ENCODE measurements at places on chromosomes 12 and 14.
A peak's percentile ranks its signal among the peaks of the same experiment; 100 is the strongest.

GRCh38 chr12:124049451-124050094 is 76.6 kb downstream of the ZNF664 start:
- no peak for DNase-seq

DNA sequence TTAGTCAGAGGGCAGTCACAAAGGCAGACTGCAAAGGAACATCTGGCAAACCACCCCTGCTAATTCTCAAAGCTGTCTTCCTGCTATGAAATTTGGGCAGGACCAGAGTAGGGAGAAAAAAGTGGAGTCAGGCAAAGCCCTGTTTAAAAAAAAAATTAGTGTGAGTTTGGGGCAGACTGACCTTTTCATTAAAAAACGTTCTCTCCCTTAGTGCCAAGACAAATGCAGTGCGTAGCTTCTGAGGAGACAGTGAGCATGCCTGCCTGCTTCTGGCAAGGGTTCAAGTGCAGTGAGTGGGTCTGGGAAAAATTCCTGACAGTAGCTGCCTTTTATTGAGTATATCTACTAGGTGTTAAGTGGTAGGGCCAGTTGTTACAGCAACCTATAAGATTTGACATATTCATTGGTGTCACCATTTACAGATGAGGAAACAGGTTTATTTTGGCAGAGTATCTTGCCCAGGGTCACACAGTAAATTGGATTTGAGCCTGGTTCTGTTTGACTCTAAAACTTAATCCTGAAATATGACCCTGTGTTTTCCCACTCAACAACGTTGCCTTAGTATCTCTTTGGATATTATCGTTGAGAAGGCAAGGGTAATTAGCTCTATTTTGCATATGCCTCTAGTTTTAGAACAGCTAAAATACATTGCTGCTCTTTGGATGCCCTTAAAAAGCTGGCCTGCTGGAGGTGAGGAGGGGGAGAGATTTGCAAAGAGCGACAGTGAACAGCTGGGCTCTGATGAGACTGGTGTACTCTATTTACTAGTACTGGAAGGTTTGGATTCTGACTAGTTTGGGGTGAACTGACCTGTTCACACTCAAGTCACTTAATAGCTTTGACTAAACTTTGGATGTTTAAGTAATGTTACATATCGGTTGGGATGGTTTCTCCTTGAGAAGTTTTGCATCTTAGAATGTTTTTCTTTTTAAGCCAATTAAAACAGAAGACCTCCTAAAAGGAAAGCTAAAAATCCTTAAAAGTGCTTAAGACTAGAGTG is 72.8 kb downstream of the PAPOLA start:
- no peak for DNase-seq

GRCh38 chr12:69240631-69240995 is 1.2 kb downstream of the CPSF6 start:
- no peak for DNase-seq

DNA sequence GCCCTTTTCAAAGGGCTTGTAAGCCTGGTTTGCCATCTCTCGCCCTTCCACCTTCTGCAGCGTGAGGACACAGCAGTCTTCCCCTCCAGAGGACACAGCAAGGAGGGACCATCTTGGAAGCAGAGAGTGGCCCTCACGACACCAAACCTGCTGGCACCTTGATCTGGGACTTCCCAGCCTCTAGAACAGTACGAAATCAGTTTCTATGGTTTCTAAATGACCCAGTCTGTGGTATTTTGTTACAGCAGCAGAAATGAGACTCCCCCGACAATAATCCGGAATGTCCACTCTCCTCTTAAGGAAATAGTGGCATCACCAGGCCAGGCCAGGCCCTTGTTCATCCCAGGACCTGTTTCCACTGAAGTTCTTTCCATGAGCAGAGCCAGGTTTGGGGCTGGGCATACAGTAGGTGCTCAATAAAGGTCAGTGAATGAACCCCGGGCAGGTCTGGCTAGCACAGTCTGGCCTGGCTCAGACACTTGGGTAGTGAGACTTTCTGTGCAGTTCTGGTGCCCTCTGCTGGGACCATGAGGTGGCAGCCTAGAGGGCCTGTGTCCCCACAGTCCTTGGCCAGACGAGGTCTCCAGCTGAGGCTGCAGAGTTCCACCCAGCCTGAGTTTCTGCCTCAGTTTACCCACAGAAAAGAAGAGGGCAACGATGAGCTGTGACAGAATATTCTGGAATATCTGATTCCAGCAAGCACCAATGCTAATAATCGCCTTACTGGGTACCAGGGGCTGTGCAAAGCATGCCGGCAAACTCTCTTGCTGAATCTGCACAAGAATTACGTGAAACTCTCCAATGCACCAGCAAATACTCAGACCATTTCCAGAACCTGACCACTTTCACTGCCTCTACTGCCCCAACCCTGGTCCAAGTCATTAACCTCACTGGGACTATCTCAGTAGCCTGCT is 14.0 kb downstream of the ABCB9 start:
- DNase-seq: peak; percentile 78

DNA sequence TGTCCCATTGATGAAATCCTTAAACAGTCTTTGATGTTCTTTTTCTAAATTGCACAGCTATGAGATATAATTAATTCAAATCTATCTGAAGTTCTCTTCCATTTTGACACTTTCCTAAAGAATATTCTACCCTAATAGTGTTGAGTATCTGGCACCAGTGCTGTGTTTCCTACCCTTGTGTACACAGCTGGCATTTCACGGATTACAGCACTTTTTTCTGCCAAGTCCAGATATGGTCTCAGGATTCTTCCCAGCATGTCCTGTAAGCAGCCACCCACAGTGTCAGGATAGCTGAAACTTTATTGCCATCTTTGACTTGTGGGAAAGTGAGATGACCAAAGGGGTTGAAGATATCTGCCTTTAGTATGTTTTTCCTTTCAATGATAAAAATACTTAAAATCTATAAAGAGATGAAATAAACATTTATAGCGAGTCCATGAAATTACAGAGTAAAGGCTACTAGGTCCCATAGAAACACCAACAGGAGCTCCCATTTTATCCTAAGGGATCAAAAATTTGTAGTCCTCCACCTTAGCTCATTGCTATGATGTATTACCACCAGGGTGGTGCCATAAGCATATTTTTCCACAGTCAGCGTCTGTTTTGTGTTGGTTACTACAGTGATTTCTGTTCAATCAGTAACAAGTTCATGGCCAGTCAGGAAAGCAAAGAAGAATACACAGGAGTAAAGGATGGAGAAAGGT is 96.7 kb downstream of the TRHDE start:
- no peak for DNase-seq

GRCh38 chr12:128068211-128068610 is 198.8 kb upstream of the TMEM132C start:
- no peak for DNase-seq

- no peak for DNase-seq
These were observed 28.0 kb upstream of the PLEKHG6 start for GRCh38 chr12:6282453-6282840.

- no peak for DNase-seq
These were observed 263.2 kb upstream of the ATP2B1 start for GRCh38 chr12:89971880-89972279.

GRCh38 chr12:50514526-50515276 is 9.9 kb downstream of the DIP2B start:
- DNase-seq: no peak

DNA sequence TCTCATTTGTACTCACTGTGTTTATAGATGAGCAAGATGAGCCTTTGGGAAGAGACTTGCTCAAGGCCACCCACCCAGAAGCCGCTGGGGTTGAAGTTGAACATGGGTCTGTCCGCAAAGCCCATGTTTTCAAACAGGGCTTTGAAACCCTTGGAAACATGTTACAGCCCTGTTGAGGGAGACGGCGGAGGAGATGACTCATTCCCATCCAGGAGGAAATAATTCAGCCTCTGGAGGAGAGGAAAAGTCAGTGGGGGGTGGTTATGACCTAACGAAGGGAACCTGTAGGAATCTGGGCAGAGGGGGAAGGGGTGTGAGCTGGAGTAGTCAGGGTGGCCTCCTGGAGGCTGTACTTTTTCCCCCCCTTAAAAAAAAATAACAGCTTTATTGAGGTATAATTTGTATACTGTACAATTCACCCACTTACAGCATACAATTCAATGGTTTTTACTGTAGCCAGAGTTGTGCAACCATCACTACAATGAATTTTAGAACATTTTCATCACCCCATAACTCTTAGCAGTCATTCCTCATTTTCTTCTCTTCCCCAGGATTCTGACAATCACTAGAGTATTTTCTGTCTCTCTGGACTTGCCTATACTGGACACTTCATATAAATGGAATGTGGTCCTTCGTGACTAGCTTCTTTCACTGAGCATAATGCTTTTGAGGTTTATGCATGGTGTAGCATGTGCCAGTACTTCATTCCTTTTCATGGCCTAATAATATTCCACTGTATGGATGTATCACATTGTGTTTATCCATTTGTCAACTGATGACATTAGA is 1.9 kb upstream of the RIN3 start:
- DNase-seq: no peak

DNA sequence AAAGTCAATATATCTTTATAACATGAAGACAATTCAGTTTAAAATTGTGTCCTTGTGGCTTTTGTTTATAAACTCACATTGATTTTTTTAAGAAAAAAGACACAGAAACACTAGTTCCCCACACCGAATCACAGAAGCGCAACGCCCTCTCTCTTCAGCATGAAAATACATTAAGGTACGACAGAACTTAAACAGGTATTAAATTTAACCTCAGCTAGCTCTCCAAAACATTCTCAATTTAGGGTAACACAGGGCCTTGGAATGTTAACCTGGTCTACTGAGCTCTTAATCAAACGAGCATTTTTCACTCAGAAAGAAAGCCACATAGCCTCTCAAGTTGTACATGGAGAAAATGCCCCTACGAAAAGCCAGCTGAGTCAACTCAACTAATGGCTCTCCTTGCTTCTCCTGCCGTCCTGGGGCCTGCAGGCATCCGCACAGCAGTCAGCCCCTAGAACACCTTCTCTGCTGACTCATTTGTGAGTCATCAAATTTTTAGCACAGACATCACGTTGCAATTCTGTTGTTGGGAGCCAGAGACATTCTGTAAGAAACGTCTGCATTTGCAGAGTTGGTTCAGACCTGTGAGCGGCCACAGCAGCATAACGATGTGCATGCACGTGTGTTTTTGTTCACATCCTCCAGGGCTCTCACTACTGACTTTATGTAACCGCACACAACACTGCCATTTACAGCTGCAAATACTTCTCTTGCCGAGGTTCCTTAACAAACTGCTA is 141.6 kb downstream of the ITPR2 start:
- no peak for DNase-seq

DNA sequence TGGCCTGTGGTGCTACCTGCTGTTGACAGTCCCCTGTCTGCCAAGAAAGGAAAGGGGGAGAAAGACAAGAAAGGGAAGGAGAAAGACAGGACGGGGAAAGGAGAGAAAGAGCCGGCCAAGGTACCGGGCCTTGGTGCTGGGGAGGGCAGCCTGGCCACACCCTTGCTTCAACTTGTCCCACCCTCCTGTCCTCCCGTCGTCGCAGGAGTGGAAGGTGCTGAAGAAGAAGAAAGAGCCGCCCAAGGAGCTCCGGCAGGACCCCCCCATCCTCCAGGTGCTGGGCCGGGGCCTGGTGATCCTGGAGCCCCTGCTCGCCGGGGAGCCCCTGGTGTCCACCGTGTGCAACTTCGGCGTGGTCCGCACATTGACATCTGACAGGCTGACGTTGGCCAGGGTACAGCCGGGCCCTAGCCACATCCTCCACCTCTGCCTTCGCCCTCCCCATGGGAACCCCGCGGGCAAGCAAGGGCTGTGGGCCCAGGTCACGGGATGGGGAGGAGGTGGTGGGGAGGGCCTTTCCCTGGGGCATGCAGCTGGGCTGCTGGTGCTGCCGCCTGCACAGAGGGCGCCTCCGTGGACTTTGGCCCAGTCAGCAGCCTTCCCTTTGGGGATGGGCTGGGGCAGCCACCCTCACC is 2.9 kb upstream of the B3GNT4 start:
- DNase-seq: no peak

GRCh38 chr12:80226576-80226975 is 127.2 kb downstream of the OTOGL start:
- no peak for DNase-seq

GRCh38 chr12:106910202-106910601 is 45.5 kb upstream of the TMEM263 start:
- DNase-seq: peak; percentile 56

DNA sequence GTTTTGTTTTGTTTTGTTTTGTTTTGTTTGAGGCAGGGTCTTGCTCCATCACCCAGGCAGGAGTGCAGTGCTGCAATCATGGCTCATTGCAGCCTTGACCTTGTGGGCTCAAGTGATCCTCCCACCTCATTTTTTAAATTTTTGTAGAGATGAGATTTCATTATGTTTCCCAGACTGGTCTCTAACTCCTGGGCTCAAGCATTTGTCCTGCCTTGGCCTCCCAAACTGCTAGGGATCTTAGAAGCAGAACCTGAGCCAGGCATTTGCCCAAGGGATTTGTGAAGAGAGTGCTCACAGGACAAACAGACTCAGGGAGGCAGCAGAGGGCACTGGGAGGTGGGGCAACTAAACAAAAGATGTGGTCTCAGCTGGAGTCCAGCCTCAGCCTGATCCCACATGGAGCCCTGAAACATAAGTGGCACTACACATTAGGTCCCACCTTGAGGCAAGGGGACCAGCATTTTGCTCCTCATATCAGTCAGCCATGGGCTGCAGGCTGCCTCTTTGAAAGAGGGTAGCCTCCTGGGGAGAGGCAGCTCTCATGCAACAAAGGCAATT is 86.2 kb upstream of the CMKLR1 start:
- no peak for DNase-seq

GRCh38 chr14:93720076-93720815 is 68.0 kb downstream of the PRIMA1 start:
- no peak for DNase-seq

- no peak for DNase-seq
These were observed 130.3 kb upstream of the EGLN3 start for GRCh38 chr14:34081101-34081575.

GRCh38 chr14:91238085-91238484 is 6.4 kb downstream of the GPR68 start:
- no peak for DNase-seq

DNA sequence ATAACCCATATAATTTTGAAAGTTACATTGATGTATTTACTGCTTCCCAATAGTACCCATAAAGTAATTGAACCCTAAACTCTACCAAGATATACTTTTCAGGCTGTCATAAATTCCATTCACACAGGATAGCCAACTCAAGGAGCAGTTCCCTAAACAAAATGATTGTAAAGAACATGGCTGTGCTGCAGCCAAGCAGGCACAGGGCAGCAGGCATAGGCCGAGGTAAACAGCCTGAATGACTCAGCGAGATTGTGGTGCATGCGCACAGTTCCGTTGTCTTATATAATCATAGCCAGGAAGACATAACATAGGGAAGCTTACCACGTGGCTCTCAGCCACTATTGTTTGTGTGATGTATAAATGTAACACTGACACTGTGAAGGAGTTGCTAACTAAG is 344.9 kb downstream of the FSCB start:
- DNase-seq: no peak

DNA sequence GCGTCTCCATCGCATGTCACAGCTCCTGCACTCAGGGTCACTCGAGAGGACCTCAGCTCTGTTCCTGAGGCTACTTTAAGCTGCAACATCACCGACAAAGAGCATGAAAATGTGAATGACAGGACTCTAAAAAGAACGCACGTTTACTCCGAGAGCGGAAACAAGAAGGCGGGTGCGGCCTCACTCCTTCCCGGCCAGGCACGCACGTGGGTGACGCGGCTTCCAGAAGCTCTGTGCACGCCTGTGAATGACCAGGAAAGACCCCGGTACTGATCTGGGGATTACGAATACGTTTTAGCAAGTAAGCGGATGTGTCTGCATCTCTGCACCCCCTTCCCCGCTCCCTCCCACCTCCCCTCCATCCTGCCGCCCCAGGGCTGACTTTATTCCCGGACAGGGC is 15.2 kb upstream of the GALNT9 start:
- DNase-seq: no peak

All from germinal center (tissue), 1 donor.